ENCODE measurements at places on chromosomes 12 and 14. TPM values are rescaled to one million over a fixed set of nuclear protein-coding genes. Genes with fewer than 3 reads are reported as not detected.

The PIWIL1 gene
- not detected for total RNA-seq

- no peaks in the 10 kb centered on the region for H3K4me1 ChIP-seq
- no peak for DNase-seq
- H3K36me3 ChIP-seq, result peaks cover 43% of the 10 kb centered on the region
- no peak overlapping the region for H3K27ac ChIP-seq
These were observed 26.9 kb downstream of the MDM1 start for GRCh38 chr12:68305278-68305677.

DNA sequence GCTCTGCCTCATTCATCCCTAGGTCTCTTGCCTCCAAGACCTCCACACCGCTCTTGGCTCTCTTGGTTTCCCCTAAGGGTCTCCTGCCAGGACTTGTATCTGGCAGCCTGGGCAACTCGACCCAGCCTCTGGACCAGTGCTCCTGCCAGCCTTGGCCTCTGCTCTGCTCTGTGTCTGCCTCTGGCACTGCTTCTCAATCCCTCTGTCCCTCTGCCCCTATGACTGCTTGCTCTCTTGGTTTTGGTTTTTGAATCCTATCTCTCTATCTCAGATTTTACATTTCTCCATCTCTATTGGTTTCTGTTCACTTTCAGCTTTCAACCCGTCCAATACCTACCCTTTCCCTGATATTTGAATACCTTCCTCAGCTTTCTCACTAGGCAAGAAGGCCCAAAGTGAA, 6.3 kb downstream of the ITGA5 start:
- H3K4me1 ChIP-seq, result peaks cover 10% of the 10 kb centered on the region
- no peaks in the 10 kb centered on the region for H3K27me3 ChIP-seq
- H3K4me3 ChIP-seq, result no peak overlapping the region
- H3K27ac ChIP-seq, result no peak overlapping the region
- DNase-seq, result peak; percentile 46

DNA sequence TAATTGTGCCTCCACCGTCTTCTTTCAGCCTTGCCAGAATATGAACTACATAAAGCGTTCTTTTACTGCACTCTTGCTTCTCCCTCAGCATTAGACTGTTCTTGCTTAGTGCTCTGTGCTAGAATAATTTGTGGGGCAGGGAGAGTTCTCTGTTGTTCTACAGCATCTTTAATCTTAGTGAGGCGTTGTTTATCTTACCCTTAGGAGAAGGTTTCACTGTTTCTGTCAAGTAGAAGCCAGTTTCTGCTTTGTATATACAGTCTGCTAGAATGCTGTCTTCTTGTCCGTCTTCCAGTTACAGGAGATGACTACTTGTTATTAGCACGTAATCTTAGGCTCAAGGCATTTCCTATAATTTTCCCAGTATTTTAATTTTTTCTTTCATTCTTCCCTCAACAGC, 458.0 kb downstream of the FLRT2 start:
- H3K4me1 ChIP-seq, result no peaks in the 10 kb centered on the region
- H3K27ac ChIP-seq, result no peak overlapping the region
- H3K4me3 ChIP-seq, result no peak overlapping the region
- no peaks in the 10 kb centered on the region for H3K36me3 ChIP-seq
- no peak for DNase-seq

The COX8C gene
- not detected for total RNA-seq

DNA sequence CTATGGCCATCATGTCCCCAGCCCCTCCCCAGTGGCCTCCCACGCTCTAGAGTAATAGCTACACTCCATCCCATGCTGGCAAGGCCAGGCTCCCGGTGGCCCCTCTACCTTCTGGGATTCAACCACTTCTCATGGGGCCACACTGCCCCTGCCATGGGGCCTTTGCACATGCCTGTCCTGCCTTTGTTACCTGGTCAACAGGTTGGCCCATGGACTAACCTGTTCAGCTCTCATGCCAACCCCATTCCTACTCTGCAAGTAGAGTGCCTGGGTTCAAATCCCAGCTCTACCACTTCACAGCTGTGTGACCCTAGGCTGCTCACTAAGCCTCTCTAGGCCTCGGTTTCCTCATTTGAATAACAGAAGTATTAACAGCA, 98.5 kb downstream of the RFLNA start:
- no peak for DNase-seq
- peaks cover 8% of the 10 kb centered on the region for H3K4me1 ChIP-seq
- no peaks in the 10 kb centered on the region for H3K27me3 ChIP-seq
- peaks cover 23% of the 10 kb centered on the region for H3K36me3 ChIP-seq

The IQSEC3 gene
- total RNA-seq, result 2.5 TPM

The SYCP3 gene
- 0.09 TPM for total RNA-seq

GRCh38 chr14:106518054-106518943, 991.9 kb downstream of the TMEM121 start:
- no peak for DNase-seq
- no peaks in the 10 kb centered on the region for H3K4me1 ChIP-seq
- no peaks in the 10 kb centered on the region for H3K27me3 ChIP-seq
- no peak overlapping the region for H3K4me3 ChIP-seq
- no peaks in the 10 kb centered on the region for H3K36me3 ChIP-seq

Data from endodermal cell (in vitro differentiated cells).